ENCODE measurements at places on chromosomes 6 and 20.

- no peak for DNase-seq
These were observed 32.4 kb downstream of the ARID1B start for GRCh38 chr6:156809446-156810178.

GRCh38 chr6:82143041-82143481 is 104.5 kb downstream of the IBTK start:
- DNase-seq, result no peak

- no peak for DNase-seq
These were observed 86.4 kb downstream of the LY86 start for GRCh38 chr6:6674872-6675271.

- no peak for DNase-seq
These were observed 214.4 kb downstream of the ATXN1 start for GRCh38 chr6:16546861-16547260.

- no peak for DNase-seq
These were observed 59.1 kb upstream of the RIPOR2 start for GRCh38 chr6:24994812-24995211.

DNA sequence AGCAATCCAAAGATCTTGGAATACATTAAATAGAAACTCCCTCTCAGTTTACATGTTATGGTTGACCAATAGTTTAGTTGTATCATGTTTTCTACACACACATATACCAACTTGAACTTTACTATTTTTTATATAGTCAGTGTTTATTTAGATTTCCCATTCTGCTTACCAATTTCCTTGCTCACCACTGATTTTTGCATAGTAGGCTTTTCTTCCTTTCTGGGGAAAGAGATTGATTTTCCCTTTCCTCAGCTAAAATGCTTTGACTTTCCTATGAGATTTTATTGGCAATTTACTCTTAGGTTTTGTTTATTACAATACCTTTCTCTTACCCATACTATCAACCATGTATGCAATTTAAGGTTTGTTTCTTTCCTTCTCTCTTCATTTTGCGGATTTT is 665.6 kb downstream of the PTPRT start:
- DNase-seq, result no peak

GRCh38 chr20:45406260-45407066 is 1.6 kb upstream of the DBNDD2 start:
- DNase-seq, result no peak

GRCh38 chr20:57335392-57335791 is 5.8 kb downstream of the SPO11 start:
- DNase-seq, result no peak

DNA sequence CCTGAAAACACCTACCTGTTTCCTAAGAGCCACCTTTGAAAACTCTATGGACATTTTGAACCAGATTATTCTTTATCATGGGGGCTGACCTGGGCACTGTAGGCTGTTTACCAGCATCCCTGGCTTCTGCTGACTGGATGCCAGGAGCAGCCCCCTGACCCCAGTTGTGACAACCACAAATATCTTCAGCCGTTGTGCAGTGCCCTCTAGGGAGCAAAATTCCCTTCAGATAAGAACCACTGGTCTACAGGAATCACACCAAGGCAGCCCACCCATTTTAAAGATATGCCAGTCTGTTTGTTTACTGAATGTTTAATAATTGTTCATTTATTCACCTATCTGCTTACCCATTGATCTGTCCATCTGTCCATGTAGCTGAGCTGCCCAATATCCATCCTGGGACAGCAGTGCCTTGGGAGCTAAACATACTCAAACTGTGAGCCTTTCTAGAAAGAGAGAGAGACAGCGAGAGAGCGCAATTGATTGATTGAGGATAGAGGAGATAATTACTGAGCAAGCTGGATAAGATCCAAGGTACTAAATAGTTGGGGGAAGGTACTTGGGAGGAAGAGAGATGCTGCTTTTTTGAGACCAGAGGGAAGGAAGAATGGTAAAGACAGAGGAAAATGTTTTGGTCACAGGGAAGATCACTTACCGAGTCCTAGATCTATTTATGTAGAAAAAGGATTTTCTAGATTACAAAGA is 276.8 kb downstream of the NRN1 start:
- DNase-seq, result no peak

- no peak for DNase-seq
These were observed 444.4 kb upstream of the MARCKS start for GRCh38 chr6:113412589-113413357.

DNA sequence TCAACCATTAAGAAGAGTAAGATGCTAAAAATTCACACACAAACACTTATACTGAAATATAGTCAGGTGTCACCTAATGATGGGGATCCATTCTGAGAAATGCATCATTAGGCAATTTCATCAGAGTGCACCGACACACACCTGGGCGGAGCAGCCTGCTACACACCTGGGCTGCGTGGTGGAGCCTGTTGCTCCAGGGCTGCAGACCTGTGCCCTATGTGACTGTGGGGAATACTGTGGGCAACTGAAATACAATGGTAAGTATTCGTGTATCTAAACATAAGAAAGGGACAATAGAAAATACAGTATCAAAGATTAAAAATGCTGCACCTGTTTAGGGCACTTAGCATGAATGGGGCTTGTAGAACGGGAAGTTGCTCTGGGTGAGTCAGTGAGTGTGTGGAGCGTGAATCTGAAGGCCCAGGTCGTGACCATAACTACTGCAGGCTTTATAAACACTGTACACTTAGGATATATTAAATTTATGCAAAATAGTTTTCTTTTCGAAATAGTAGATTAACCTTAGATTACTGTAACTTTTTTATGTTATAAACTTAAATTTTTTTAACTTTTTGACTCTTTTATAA is 124.4 kb upstream of the AFDN start:
- DNase-seq, result no peak

DNA sequence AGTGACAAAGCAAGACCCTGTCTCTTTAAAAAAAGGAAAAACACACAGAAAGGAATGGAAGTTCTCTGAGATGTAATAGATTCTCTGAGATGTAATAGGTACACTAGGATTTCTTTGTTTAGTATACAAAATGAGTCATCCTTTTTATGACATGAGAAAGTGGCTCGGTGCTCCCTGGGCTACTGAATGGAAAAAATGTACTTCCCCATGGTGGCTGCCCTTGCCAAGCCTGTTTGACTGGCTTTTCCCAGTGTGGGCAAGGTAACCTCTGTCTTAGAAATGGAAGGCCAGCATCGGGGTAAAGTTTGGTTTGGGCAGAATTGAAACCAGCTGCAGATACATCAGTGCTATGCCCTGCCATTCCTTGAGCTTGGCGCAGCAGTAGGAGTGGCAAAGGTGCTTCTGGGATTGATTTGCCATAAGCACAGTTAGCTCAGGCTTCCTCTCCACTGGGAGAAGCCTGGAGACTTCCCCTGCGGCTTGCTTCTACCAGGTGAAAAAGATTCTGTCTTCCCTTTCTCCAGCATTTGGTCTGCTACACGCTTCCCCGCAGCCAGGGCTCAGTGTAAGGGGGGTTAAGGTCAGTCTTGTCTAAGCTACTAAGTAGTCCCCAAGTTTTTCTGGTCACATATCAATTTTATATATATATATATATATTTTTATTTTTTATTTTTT is 24.5 kb downstream of the ARFGEF2 start:
- DNase-seq, result no peak

- no peak for DNase-seq
These were observed 32.1 kb downstream of the MOCS1 start for GRCh38 chr6:39902136-39902535.

GRCh38 chr6:7672066-7673062 is 53.5 kb upstream of the BMP6 start:
- DNase-seq, result no peak

- DNase-seq, result no peak
These were observed 112.8 kb upstream of the BMP2 start for GRCh38 chr20:6654513-6655252.

DNA sequence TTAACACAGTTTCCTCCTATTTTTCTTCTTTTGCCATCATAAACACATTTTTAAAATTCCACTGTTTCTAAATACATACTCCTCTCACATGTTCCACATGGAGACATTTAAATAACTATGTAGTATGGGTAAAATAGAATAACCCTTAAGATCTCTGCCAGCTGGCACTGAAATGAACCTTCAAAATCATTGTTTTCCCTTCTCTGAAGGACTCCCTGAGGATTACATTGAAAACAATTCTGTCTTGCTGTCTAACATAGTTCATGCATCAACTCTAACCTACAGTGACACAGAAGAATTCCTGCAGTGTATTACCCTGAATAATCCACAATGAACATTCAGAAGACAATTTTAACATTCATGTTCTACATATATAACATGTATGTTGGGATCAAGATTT is 1361.8 kb upstream of the CITED2 start:
- no peak for DNase-seq

GRCh38 chr6:148455674-148456558 is 113.3 kb downstream of the SASH1 start:
- DNase-seq, result no peak

DNA sequence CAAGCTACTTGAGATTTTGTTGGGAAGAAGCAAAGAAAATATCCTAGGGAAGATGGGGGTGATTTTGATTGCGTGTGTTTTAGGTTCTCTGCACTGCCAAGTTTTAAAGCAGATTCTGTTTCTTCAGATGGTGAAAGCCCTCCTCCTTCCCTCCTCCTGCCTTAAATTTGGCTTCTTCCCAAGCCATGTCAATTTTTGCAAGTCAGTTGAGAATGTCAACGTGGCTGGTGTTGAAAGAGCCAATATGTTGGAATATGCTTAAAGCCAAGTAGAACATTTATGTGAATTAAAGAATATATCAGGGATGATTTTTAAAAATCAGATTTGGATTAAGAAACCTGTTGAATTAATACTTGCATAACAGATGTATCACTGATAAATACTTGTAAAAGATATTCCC is 270.8 kb downstream of the ARID1B start:
- DNase-seq, result peak; percentile 60

DNA sequence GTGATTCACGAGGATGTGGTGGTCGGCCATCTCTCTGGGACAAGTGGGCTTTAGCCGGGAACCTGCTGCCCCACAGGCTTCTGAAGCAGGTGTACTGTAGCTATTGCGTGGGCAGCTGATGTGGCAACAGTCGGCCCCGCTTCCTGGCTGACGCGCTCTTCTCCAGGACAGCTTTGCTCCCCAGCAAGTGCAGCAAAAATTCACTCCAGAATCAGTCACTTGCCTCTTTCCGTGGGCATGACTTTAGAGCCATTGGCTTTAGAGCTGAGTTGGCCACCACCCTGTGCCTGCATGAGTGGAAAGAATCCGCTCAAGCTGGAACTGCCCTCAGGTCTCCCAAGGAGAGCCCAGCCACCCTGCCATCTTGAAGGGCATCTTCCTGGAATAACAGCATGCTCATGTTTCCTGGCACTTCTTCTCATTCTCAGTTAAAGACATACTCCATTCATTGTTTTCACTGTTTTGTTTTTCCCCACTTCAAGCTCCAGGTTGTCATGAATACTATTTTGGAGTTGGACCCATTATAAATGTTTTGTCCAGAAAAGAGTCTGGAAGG is 178.3 kb downstream of the ZDHHC14 start:
- no peak for DNase-seq

DNA sequence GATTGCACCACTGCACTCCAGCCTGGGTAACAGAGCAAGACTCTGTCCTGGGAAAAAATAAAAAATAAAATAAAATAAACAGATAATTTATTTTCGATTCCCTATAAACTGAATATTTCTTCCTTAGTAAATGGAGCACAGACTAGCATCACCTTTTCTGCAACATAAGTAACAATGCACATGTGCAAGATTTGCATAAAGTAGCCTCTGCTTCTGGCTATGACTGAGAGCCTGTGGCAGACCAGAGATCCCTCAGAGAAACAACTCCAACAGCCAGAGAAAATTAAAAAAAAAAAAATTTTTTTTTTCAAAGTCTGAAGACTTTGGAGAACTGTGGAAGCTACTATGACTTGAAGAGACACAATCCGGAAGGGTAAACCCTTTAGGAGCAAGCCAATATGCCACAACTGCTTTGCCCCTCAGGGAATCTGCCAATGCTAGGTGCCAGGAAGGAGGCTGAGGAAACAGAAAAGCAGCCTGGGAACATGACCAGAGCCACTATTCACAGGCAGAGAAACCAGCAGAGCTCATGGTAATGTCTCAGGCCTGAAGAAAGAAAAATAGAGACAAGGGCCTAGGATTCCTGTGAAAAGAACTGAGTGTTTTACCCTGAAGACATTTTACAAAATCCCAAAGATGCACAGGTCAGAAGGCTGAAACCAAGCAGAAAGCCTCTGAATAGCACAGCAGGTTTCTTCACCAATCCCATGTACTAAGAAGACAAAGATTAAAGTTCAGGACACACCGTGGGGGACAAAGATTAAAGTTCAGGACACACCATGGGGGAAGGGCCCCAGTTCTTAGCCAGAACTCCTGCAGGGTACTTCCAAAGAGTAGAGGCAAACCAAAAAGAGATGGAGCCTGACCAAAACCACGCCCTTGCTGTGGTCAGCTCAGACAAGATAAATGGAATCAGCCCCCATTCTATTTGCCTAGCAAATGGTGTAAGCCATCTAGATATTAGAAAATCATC is 25.8 kb downstream of the B4GALT5 start:
- DNase-seq, result no peak

All from right lung (tissue), 10 donors.